Caudate nucleus (tissue), 63 donors: ENCODE measurements at places on chromosomes 4 and X.

- no peak for DNase-seq
These were observed 161.4 kb upstream of the MAD2L1 start for GRCh38 chr4:120228086-120228485.

DNA sequence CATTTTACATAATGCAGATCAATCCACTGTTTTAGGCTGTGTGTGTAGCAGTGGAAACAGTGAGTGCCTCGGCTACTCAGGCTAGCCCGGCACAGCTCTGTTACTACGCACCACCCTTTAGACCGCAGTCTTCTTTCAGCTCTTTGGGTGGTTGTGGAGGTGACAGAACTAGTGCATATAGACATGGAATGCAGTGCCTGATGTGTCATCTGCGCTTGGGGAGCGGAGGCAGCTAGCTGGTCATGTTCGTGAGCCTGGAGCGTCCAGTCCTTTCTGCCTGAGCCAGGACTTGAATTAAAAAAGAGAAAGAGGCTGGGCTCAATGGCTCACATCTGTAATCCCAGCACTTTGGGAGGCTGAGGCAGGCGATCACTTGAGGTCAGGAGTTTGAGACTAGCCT is 4.8 kb downstream of the TBC1D14 start:
- DNase-seq: no peak

- DNase-seq: no peak
These were observed 490.6 kb downstream of the IL15 start for GRCh38 chr4:142126890-142127497.

- DNase-seq: no peak
These were observed 23.9 kb downstream of the APOO start for GRCh38 chrX:23883737-23884354.

DNA sequence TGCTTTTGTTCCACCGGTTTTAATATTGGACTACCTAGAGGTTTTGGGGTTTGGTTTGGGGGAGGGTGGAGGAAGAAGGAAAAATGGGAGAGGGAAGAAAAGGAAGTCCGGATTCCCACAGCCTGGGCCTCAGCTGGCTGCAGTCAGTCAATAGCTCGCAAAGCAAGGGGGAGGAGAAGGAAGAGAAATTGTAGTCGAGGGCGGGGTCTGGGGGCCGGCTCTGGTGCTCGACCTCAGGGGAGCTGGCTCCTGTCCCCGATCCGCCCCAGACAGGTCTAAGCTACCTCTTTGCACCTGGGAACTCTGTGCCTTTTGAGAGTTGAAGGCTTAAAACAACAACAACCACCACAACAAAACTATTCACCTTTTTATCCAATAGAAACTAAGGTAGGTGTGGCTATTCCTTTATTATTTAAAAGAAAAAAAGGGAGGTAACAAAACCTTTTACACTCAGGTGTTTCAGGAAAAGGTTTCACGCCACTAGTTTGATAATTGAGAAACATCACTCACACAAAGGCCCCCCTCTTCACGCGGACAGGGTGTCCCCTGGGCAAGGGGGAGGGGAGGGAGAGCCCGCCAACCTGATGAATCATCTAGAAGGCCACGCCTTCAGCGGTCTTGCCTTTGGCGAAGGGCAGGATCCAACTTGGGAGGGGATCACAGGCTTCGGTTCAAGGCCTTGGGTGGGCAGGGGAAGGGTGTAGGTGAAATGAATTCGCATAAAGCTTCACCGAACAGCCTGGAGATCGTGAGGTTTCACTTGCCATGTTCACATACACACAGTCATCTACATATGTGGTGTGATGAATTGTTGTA is 1.6 kb upstream of the LNX1 start:
- DNase-seq: no peak

GRCh38 chr4:123939621-123940020 is 543.0 kb downstream of the SPRY1 start:
- no peak for DNase-seq
